Fibroblast of the aortic adventitia (primary cell): ENCODE measurements at places on chromosomes 4 and X. TPM values are rescaled to one million over a fixed set of nuclear protein-coding genes. Genes with fewer than 3 reads are reported as not detected.

GRCh38 chr4:82820689-82821088 is 22.1 kb upstream of the SCD5 start:
- DNase-seq = no peak

DNA sequence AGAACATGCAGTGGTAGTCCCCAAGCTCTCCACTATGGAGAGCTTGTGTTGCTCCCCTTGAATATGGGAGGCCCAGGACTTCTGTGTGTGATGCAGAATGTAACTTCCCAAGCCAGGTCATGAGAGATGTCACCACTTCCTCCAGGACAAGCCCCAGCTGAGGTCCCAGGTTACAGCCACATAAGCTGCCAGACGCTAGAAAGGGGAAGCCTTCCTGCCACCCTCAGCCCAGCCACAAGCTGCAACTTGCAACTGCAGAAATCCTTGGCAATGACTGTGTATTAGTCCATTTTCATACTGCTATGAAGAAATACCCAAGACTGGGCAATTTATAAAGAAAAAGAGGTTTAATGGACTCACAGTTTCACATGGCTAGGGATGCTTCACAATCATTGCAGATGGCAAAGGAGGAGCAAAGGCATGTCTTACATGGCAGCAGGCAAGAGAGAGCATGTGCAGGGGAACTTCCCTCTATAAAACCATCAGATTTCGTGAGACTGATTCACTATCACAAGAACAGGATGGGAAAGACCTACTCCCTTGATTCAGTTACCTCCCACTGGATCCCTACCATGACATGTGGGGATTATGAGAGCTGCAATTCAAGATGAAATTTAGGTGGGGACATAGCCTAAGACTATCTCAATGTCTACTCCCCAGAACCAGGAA is 91.5 kb upstream of the DHX15 start:
- DNase-seq = no peak

DNA sequence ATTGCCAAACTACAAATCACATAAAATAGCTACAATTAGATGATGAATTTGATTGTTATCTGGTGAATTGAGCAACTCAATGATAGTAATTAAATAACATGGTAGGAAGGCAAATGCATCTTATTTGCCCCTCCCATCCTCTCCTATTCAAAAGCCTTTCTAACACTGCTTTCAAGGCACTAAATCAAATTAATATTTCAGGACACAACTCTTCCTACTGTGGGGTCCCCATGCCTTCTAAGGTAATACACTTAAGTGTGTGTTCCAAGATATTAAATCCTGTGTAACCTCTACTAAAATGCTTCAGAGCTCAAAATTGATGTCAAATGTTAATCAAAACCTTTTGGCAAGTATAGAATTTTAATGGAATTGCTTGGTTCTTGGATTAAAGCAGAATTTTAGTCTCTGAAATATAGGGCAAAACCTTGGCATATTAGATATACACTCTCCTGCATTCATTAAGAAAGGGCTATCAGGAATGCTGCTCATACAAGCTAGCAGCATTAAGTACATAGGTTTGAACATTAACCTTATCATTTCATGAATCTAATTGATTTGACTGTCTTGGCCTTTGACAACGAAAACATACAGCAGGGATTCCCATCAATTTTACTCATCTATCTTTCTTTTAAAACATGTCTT is 371.8 kb upstream of the GALNTL6 start:
- DNase-seq = no peak

- DNase-seq = peak; percentile 50
Measured at GRCh38 chr4:80240976-80241375, 25.5 kb upstream of the FGF5 start.

- no peak for DNase-seq
Measured at GRCh38 chr4:82320351-82320750, 53.4 kb downstream of the HNRNPD start.

BCOR gene
- 8.2 and 12.7 TPM in 2 replicates for total RNA-seq

CTAG1B gene
- total RNA-seq = not detected in 2 replicates

PDCL2 gene
- total RNA-seq = not detected in 2 replicates

PWWP3B gene
- total RNA-seq = 8.1 TPM in 1 of 2 replicates, not detected in the other
